Activated CD4-positive, alpha-beta T cell treated with anti-CD3 and anti-CD28 coated beads, Interleukin-2, amount 50 U/mL, for 48 hours (primary cell): ENCODE measurements at places on chromosomes 5 and 9.

DNA sequence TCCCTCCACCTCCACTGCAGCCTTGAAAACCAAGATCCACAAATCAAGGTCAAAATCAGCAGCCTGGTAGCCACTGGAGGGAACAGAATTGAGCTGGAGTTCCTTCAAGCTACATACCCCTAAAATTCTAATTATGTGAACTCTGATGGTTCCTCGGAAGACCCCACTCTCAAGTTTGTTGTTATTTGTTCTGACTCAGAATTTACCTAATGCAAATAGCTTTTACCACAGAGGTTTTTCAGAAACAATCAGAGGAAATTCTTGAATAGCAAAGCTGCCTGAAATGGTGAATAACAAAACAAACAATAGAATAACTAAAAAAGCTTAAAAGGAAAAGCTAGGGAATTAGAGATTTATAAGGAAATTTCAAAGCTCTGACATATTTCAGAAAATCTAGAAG, 220.0 kb downstream of the CDH18 start:
- no peak for DNase-seq

DNA sequence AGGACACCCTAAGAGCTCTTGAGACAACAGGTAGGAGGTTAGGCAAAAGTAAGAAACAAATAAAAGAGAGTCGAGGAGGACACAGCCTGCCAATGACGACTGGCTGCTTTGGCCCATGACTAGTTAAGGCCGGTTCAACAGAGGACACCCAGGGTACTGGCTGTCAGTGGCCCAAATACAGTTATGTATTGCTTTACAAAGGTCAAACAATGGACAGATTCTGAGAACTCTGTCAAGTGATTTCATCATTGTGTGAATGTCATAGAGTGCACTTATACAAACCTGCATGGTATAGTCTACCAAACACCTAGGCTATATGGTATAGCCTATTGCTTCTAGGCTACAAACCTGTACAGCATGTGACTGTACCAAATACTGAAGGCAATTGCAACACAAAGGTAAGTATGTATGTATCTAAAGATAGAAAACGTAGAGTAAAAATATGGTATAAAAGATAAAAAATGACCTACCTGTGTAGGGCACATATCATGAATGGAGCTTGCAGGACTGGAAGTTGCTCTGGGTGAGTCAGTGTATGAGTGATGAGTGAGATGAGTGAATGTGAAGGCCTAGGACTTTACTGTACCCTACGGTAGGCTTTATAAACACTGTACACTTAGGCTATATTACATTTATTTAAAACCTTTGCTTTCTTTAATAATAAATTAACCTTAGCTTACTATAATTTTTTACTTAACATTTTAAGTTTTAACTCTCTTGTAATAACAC, 6.5 kb upstream of the FAM81B start:
- no peak for DNase-seq

DNA sequence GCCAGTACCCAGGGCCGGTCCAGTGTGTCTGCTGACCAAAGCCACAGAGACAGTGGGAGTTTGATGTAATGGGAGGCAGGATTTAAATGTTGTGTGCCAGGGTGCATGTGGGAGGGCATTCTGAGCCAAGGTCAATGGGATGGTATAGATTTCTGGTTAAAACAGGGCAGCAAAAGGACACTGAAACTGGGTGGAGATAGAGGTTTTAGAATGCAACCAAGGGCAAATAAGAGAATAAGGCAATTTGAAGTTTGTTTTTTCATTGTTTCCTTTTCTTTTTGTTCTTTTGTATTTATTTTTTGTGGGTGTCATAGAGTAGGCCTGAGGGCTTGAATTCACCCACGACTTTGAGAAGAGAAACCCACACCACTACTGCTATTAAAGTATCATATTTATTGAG, 65.5 kb upstream of the CLINT1 start:
- DNase-seq: no peak

GRCh38 chr9:113603048-113603375, 139.5 kb downstream of the RGS3 start:
- no peak for DNase-seq

- no peak for DNase-seq
Observed at GRCh38 chr9:115212125-115212605, 94.2 kb upstream of the TNC start.

DNA sequence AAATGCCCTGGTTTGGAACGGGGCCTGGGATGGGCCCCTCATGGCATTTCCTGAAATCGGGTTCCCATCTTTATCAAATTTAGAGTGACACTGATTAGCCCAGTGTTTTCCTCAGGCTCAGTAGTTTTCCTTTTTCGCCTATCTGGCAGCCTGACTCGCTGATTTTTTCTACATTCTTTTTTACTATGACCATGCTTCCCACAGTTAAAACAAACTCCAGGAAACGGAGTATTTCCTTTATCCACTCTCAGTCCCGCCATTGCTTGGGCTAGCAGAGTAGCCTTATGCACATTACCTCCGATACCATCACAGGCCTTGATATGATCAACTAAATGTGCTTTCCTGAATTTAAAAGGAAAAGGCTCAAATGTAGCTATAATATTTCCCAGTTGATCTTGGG, 5.5 kb downstream of the OR1Q1 start:
- no peak for DNase-seq
